ENCODE measurements at places on chromosomes 5 and 9.

GRCh38 chr9:133151601-133152525, 11.9 kb downstream of the GBGT1 start:
- no peak for DNase-seq

- DNase-seq: peak; percentile 85
Measured at GRCh38 chr5:139671096-139671841, 23.1 kb downstream of the CXXC5 start.

DNA sequence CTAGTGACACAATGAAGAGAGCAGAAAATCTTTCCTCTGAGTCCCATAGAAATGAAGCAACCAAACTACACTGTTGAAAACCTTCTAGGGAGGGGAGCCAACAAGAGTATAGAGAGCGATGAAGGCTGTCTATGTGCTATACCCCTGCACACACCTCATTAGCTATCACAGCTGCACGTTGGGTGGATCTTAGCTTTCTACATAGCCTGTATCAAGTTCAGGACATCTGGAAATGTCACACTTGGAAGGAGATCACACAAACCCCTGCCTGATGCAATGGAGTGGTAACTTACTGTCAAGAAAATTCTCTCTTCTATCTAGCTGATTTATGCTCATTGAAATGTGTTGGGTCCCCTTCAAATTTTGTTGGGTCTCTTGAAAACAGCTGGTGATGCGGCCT, 127.0 kb upstream of the NTRK2 start:
- DNase-seq: no peak

DNA sequence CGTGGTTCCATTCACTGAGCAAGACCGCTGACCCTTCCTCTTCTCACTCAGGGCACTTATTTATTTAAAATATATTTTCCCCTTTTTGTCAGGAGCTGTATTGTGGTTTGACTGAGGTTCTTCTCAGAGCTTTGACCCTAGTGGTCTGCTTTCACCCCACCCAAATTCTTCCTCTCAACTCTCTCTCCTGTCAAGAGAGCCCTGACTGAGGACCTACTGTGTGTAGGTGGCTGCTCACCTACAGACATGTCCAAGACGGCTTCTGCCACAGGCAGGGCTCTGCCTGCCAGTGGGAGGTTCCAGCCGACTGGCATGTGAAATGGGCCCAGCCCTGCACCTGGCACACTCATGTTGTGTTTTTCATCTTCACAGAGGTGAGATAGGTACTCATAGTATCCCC, 5.2 kb downstream of the DCANP1 start:
- DNase-seq: no peak

- no peak for DNase-seq
Measured at GRCh38 chr5:17261075-17261474, 43.6 kb downstream of the BASP1 start.

- DNase-seq: peak; percentile 36
Measured at GRCh38 chr9:114266969-114267368, 55.9 kb upstream of the ORM1 start.

- no peak for DNase-seq
Measured at GRCh38 chr9:127527560-127528268, 76.4 kb downstream of the LRSAM1 start.

DNA sequence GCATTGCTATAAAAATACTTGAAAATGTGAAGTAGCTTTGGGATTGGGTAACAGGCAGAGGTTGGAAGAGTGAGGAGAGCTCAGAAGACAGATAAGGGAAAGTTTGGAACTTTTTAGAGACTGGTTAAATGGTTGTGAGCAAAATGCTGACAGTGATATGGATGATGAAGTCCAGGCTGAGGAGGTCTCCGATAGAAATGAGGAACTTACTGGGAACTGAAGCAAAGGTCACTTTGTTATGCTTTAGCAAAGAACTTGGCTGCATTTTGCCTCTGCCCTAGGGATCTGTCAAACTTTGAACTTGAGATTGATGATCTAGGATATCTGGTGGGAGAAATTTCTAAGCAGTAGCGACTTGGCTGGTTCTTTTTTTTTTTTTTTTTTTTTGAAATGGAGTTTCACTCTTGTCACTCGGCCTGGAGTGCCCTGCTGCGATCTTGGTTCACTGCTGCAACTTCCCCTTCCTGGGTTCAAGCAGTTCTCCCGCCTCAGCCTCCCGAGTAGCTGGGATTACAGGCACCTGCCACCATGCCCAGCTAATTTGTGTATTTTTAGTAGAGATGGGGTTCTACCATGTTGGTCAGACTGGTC, 998.9 kb downstream of the TLE1 start:
- DNase-seq: no peak

DNA sequence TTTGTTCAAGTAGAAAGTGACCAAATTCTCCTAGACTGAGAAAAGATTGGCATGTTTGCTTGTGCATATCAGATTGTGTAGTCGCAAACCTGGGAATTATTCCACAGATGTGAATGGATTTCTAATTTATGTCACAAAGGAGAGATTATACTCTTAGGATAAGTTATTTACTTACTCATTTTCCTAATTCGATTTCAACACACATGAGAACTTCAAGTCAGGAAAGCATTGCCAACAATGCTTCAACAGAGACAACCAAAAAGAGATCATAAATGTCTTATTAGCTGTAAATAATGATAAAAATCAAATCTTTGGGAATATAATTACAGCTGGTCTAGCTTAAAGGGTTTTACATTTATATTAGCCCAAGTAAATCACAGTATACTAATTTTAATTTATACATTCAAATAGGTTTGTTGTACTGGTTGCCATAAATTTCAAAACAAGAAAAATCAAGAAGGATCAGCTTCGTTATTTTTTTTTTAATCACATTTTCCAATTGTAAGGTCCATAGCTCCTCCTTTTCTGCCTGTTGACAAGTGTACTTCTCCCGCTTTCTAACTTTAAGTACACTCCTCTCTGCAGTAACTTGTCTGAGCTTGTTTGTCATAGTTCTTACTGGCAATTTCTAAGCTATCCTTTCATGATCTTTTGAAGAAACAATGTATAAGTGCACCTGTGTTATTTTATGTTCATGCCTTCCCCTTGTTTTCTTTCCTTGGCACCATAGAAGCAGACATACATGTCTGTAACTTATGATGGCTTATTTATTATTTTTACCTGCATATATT, 246.6 kb downstream of the DEPDC1B start:
- DNase-seq: no peak

DNA sequence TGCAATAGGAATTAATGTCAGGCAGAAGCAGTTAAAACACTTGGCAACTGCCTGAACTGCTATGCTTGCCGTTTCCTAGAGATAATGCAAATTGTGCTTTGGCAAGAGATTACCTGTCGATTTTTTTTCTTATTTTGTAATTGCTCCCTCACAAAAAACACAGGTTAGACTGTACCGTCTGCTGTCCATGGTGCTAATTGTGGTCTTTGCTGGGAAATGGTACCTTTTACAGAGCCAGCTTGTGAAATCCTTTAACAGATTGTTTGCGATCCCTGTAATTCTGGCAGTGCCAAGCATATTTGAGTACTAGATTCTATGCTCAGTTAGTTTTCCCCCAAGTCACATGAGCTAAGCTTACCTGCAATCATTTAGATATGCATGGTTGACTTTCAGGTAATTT, 2125.8 kb upstream of the WWC1 start:
- no peak for DNase-seq

DNA sequence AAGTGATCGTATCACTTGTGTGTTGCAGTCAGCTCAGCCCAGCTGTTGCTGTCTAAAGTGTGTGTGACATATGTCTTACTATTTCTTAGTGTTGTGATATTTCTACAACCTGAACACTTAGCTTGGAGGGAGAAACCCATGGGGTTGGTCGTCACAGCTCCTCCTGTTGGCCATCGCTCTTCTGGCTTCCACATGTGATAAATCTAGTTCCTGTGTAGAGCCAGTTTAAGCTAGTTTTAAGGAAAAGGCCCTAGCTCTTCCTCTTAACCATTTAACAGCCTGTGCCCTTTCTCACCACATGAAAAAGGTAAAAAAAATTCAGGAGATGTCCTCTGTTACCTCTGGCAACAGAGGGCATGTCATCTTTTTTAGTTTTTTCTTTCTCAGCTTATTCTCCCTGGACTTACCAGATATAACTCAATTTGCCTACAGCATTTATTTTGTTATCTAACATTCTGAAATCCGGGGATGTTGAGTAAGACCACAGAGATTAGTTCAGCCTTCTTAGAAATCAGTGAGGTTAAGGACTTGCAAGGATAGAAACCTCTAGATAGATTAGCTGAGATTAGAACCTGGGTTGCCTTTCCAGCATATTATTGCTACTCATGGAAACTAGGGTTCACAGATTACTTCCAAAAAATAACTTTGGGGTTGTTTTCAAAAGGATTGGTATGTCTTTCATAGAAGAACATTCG, 100.4 kb downstream of the GAPVD1 start:
- no peak for DNase-seq

- no peak for DNase-seq
Measured at GRCh38 chr9:10443181-10443867, 169.5 kb downstream of the PTPRD start.

DNA sequence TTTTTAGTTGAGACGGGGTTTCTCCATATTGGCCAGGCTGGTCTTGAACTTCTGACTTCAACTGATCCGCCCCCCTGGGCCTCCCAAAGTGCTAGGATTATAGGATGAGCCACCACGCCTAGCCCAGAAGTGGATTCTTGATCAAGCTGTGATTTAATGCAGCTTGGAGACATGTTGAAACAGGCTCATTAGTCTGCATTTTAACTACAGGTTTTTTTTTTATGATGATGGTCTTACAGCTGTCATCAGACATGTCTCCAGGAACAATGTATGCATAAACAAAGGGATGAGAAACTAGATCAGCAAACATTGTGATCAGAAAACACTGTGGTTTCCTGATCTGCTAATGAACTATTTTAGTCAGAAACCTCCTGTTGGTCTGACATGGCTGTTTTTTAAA, 30.0 kb upstream of the PLPP1 start:
- no peak for DNase-seq

DNA sequence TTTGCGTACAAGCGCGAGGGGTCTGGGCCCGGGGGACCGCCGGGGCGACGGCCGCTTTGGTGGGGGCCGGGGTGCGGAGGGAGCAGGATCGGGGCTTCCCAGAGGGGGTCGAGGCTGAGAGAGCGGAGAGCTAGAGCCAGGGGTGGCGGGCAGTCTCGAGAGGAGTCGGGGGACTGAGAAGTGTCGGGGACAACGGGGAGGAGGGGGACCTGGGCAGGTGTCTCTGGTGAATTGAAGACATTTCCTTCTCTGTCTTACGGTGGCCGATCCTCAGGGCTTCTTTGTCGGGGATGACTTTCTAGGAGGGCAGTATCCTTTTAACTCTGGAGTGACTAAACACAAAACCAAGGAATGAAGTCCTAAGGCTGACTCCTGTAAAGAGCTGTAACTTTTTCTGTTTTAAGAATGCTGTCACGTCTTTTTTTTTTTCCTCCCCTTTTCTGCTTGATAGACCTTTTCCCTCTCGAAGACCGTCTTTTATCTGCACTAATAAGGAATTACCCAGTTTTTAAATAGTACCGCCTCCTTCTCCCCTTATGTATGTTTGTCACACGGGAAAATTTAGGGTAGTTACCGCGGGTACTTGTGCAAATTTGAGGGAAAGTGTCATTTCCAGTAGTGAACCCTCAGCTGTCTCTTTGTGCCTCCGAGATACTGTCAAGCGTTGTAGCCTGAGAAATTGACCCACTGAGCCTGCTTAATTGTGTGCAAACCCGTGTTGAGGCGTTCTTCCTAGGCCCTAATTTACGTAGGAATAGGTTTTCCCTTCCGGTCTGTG, 822 bp downstream of the DENND4C start:
- peak; percentile 37 for DNase-seq

DNA sequence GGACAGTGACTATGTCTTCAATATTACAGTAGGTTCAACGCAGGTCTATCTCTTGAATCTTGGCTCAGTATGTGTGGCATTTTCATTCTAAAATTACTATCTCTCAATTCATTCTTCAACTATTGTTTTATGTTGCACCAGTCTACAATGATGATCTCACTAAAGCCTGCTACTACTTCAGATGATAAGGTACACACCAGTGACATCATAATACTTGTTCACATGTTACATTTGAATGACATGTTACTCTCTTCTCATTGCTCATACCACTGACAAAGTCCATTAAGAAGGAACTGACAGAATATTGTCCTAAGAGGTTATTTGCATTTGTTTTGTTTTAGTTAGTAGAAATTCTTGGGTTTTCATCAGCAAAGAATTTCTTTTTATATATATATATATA, 165.2 kb upstream of the ST8SIA4 start:
- DNase-seq: no peak

GRCh38 chr9:121769939-121770338, 118.5 kb downstream of the DAB2IP start:
- DNase-seq: no peak

DNA sequence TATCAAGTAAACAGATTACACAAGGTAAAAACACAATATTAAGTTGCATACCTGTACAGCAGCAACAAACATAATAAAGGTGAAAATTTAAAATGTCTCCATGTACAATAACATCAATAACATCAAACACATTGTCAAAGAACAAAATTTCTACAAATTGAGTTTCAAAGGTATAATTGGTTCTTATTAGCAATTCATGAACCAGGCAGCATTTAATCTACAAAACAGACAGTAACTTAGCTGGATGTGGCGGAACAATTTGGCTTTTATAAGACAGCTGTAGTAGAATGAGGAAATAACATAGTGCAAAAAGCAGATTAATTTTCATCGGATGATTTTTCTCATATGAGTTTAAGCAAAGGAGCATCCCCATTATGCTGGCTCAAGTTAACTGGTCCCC, 1176.8 kb downstream of the EFNA5 start:
- no peak for DNase-seq

DNA sequence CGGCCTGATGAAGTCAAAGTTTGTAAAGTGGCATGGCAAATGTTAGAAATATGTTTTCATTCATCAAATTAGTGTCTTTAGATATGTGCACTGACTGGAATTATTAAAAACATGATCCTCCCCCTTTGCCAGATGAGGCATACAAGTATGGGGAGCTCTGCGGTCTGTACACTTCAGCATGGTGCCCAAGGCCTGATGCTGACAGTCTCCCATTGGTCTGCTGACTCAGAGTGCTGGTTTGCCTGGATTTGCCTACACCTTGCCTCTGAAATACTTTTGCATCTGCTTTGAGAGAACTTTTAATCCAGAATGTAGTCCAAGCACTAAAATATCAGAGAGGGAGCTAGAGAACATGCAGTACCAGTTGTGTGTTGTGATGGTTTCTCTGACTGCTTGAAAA, 354.3 kb upstream of the ACTBL2 start:
- no peak for DNase-seq

GRCh38 chr5:64742821-64743220, 25.7 kb downstream of the SREK1IP1 start:
- no peak for DNase-seq

Measured in hepatic stellate cell (primary cell).